ENCODE measurements at places on chromosomes 7 and 10.

DNA sequence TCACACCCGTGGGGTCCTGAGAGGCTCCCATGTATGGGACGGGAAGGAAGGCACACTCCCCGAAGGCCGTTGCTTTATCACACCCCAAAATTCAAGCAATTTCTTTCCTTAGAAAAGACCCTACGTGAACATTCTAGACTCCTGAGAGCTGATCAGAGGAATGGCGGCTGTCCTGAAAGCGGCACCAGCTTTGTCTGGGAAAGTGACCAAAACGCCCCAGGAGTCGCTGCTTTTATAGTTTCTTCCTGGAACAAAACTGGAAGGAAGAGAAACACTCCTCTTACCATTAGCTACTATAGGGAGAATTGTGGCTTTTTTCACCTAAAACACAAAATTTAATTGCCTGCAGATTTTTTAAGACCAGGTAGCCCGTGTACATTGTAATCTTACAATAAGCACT lies 261.8 kb upstream of the RNF32 start:
- no peak for DNase-seq

- no peak for DNase-seq
Measured at GRCh38 chr7:157925383-157925875, 588.6 kb downstream of the DNAJB6 start.

DNA sequence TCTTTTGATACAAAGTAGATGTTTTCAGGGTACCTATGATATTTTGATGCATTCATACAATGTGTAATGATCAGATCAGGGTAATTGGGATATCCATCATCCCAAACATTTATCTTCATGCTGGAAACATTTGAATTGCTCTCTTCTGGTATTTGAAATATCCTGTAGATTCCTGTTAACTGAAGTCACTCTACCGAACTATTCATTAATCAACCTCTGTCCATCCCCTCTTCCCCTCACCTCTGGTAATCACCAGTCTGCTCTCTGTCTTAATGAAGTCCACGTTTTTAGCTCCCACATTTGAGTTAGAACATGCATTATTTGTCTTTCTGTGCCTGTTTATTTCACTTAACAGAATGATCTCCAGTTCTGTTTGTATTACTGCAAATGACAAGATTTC lies 11.3 kb downstream of the MTG1 start:
- no peak for DNase-seq

DNA sequence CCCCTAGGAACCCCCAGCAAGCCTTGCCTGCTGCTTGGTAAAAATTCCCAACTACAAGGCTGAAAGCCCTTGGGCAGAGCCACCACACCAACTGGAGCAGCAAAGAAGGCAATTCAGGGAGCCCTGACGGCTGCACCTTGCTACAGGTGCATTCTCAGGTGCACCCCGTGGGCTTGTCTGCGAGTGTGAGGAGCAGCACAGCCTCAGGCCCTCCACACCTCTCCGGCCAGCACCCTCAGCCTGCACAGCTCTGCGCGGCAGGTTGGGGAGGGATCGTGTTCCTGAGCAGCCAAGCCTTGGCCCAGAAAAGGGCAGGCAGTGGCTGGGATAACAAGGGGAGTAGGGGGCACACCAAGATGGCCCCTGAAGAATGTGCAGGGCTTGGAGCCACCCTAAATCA lies 104.1 kb downstream of the FAM53B start:
- no peak for DNase-seq

- DNase-seq = peak; percentile 26
Measured at GRCh38 chr7:131218727-131219128, 108.9 kb upstream of the MKLN1 start.

DNA sequence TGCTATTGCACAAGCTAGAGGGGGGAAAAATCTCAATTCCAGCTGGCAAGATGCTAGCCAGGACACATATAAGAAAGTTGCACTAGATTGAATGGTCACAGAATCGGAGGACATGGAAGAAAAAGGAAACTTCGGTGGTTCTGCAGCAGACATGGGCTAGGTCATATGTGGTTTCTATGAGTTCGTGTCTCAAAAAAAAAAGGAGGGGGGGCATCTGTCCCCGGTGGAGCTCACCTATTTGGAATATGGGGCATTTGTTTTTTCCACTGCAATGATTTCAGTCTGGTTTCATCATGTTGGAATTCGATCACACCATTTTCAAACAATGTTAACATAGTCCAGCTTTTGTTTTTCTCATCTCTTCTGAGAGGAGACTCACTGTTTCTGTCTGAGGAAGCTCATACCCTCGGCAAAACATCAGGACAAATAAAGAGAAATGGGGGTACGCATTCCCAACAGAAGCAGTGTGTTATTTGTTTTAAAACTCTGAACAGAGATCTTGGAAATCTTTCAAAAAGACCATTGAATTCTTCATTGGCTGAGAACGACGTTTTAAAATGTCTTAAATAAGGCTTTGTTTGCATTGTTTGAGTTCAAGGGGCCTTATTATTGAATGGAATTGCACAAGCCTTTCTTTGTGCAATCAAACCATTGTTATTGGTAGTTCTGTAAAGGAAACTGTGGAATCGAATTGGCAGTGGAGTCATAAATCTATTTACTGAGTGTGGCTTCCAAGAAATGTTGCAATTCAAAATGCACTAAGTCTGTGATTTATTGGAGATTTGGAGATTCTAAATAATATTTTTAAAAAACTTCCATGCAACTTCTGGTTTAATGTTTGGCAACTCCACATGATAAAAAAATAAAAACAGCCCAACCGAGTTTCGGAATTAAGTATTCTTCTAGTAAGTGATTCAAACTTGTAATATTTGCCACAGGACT lies 173.2 kb downstream of the RTKN2 start:
- peak; percentile 51 for DNase-seq

DNA sequence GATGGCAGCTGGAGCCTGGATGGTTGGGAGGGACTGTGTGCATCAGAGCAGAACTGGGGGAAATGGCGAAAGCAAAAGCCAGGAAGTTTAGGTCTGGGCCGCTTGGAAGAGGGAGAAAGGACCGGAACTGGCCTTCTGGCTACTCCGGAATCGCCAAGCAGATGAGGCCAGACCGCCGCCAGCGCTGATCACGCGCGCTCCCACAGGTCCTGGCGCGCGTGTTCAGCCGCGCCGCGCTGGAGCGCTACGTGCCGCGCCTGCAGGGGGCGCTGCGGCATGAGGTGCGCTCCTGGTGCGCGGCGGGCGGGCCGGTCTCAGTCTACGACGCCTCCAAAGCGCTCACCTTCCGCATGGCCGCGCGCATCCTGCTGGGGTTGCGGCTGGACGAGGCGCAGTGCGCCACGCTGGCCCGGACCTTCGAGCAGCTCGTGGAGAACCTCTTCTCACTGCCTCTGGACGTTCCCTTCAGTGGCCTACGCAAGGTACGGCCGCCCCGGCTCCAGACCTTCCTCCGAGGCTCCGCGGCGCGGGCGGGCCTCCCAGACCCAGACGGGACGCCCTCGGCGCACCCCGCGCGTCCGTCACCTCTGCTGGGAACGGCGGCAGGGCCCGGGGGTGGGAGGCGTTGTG lies 2.0 kb downstream of the CYP26C1 start:
- no peak for DNase-seq

- no peak for DNase-seq
Measured at GRCh38 chr10:103534621-103535498, 41.4 kb downstream of the NEURL1 start.

GRCh38 chr7:150784120-150784736 lies 15.9 kb downstream of the TMEM176B start:
- no peak for DNase-seq

DNA sequence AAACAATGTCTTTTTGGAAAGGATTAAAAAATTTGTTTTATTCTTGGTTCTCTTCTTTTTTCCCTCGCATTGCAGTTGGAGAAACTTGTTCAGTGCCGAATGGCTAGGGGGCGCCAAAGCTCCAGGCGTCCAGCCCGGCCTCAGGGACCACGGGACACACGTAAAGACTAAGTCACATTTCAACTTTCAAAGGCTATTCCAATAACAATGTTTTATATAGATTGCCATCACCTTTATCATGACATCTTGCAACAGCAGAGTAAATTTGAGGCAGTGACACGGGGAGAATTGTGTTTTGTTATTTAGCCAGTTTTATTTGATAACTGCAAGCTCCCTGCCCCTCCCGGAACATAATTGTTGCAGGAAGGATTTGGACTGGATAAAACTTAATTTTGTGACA lies 2.2 kb upstream of the IGFBP3 start:
- peak; percentile 77 for DNase-seq

- DNase-seq = no peak
Measured at GRCh38 chr7:70410134-70410750, 721.7 kb upstream of the GALNT17 start.

DNA sequence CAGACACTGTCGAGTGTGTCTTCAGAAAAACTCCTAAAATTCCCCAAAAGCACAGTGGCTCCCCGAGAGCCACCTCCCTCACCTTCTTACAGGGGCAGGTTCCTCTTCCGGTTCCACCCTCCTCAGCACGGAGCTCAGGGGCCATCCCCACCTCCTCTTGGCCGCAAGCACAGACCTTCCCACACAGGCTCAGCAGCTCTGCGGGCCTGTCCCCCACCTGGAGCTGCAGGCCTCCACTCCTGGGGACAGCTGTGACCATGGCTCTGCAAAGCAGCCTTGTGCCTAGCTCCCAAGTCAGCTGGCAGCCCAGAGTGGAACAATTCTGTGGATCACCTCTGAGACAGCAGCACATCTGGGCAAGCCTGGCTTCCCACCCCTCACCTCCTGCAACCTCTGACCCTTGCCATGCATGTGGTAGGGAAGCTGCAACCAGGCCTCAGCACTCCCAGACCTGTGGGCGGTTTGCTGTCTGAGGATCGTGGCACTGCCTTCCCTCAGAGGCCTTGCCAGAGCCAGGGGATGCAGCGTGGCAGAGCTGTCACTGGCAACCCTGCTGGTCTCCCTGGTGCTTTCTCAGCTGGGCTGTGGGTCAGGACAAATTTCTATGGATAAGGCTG lies 79.7 kb downstream of the ALOX5 start:
- no peak for DNase-seq

DNA sequence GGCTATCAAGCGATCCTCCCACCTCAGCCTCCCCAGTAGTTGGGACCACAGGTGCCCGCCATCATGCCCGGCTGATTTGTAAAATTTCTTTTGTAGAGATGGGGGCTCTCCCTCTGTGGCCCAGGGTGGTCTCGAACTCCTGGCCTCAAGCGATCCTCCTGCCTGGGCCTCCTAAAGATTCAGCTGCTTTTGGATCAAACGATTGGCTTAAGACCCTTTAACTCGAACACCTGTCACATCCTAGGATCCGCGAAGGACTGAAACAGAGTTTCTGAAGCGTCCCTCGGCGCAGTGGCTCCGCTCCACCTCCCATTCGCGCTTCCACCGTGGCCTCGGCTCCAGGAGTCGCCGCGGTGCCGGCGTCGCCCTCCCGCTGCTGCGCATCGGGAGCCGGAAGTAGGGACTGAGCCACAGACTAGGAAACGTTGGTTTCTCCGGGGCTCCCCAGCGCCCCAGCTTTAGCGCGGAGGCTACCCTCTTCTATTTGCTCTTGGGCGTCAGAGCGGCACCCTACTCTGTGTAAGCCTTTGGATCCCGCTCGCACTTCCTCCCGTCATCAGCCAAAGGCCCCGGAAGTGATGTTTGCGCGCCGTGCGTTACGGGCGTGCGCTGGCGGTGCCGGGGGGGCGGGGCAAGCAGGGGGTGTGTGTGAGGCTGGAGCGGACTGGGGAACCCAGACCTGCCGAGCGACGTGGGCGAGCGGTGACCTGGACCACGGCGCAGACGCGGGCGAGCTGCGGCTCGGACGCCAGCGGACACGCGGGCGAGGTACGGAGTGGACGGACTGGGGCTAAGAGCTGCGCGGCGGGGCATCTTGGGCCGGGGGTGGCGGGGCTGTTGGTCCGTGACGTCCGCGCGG lies 53.0 kb downstream of the KCTD7 start:
- peak; percentile 96 for DNase-seq

GRCh38 chr7:34108165-34108564 lies 202.8 kb downstream of the BMPER start:
- peak; percentile 63 for DNase-seq

DNA sequence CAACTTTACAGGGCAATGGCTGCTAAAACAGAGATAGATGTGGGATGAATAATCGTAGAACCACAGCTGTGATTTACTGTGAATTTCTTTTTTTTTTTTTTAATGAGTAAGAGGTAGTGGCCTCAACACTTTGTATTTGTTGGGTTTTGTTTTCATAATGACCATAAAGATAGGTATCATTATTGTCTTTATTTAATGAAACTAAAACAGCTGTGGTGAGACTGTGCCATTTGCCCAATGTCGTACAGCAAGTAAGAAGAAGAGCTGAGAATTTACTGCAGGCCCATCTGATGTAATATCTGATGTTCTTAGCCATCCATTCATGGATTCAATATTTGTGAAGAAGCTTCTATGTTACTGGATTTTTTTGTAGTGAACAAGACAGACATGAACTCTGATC lies 271.2 kb downstream of the IPMK start:
- no peak for DNase-seq

DNA sequence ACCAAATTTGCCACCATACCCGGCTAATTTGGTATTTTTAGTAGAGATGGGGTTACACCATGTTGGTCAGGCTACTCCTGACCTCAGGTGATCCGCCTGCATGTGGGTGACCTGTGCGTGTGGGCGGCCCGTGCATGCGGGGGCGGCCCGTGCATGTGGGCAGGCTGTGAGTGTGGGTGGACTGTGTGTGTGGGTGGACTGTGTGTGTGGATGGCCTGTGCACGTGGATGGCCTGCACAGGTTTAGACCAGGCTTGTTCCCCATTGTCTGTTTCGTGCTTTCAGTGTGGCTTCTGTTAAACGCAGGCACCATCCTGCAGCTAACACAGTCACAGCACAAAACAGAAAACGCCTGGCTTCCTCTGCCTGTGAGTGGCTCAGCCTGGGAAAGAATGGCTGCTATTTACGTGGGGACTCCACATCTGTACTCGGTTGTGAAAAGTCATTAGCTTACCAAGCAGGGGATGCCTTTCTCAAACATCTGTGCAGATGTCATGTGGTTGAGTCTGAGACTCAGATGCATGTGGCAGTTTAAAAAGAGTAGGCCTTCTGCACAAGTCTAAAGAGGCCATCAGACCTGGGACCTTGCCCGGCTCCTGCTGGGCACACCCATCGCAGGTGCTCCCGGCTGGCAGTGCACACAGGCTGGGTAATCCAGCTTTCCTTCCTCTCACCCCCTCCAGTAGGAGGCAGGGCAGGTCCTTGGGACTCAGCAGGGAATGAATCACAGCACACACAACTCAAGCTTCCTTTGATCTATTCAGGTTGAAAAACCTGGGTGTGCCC lies 91.6 kb downstream of the COBL start:
- DNase-seq = no peak

- no peak for DNase-seq
Measured at GRCh38 chr7:111657018-111657417, 94.7 kb upstream of the IMMP2L start.

DNA sequence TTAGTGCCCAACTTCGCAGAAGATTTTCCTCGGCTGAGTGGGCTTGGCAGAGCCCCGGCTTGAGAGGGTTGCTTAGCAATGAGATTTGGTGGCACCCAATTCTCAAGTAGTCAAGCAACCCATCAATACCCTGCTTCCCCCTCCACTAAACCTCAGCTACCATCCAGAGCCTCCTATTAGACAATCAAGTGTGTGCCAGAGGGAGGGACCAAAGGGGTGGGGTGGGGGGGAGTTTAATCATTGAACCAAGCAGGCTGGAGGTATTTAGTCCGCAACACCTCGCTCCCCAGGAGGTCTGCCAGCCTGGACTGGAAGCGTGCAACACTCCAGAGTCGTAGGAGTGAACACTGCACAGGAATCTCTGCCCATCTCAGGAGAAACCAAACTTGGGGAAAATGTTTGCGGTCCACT lies at the start of gene HKDC1:
HKDC1 (plus strand) TSS at position 292 of the 411 bp plus-strand sequence; CDS start at position 396, 104 bp downstream.
- DNase-seq = no peak

Measured in mesenchymal stem cell (in vitro differentiated cells and primary cell).